ENCODE measurements at places on chromosomes 4 and X.
A peak's percentile ranks its signal among the peaks of the same experiment; 100 is the strongest.

DNA sequence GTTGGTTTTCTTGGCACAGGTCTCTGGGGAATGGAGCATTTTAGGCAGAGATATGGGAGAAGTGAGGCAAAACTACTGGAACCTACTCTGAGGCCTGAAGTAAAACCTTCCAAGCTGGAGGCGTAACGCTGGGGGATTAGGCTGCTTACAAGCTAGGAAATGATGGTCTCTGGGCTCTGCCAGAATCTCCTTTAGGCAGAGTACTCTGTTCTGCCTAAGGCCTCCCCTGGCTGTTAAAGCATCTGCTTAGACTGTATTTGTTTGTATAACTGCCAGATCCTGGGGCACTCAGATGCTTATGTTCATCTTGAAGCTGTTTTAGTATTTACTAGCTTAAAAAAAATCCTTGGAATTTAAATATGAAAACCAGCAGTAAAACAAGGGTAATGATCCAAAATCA, 822.2 kb downstream of the RPA4 start:
- no peak for DNase-seq

DNA sequence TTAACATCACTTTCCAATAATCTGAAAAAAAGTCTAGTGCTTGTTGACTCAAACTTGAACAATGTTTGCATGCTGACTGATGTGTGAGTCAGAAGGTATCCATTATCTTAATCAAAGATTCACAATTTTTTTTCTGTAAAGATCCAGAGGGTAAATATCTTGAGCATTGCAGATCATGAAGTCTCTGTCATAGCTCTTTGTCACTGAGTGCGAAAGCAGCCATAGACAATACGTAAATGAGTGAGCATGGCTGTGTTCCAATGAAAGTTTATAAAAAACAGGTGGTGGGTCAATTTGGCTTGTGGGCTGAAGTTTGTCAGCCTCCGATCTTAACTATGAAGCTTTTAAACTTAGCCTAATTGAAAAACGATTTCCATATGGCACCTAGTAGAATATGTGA, 37.7 kb downstream of the NHS start:
- DNase-seq = no peak

GRCh38 chrX:54043056-54043455, 1.2 kb downstream of the PHF8 start:
- DNase-seq = no peak

- no peak for DNase-seq
Measured at GRCh38 chr4:118114720-118115119, 80.4 kb downstream of the NDST3 start.

DNA sequence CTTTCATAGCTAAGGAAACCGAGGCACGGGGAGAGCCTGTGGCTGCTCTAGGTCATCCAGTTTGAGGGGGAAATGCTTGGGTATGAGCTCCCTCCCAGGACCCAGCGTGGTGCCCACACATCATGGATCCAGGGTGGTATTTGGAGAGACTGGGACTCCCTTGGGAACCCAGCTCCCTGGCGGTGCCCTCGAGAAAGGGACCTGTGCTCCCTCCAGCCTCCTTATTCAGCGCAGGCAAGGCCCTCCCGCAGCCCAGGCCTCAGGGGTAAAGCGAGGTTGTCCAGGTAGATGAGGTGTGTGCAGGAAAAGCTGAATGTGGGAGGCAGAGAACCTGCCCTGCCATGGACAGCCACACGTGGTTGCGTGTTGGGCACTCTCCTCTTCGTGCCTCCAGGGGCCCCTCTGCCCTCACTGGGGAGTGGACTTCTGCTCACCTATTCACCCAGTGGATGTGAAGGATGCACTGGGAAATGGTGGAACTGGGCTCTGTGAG, 53.8 kb upstream of the GPR78 start:
- DNase-seq = no peak

GRCh38 chrX:13023567-13023966, 20.9 kb downstream of the FAM9C start:
- DNase-seq = no peak

GRCh38 chr4:118957722-118958445, 69.2 kb downstream of the SYNPO2 start:
- DNase-seq = no peak

GRCh38 chrX:83022020-83022419, 486.1 kb upstream of the POU3F4 start:
- no peak for DNase-seq

DNA sequence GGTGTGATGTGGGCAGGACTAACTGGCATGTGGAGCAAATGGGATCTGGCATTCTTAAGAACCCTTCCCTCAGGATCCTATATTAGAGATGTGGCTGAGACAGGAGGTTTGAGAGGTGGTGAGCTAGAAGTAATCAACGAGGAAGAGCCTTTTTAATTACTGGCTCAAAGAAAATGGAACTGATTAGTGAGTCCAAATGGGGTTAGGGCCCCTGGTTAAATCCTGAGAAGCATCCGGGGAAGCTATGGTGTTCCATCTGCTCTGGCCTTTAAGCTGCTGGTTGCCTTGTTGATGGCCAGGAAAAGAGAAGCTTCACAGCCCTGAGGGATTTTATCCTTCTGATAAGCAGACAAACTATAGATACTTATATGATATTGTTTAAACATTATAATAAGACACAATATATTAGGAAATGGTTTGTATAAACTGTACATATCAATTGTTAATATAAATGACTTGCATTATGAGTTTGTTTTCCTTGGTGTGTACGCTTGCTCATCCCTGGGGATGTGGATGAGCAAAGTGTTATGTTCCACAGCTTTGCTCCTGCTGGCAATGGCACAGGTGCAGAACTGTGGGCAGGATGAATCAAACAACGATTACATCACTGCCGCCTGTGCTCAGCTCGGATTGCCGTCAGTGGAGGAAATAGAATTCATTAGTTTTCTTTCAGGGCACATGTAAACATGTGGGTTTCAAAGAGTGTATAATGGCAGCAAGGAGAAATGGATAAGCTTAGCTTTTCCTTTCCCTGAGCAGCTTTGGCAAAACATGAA, 328.6 kb upstream of the ARX start:
- no peak for DNase-seq

DNA sequence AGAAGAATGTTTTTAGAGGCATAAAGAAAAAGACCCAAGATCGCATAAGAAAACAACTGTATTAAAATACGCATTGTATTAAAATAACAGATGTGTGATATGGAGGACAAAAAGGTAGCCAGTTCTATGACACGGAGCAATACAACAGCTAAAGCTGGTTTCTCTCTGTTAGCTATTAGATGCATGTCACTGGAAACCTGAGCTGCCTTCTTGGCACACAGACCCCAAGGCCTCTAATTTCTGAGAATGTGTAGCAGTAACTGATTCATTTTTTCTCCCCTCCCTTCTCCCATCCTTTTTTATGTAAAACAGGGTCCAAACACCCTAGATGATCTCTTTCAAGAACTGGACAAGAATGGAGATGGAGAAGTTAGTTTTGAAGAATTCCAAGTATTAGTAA, 4.1 kb downstream of the S100G start:
- DNase-seq = no peak

DNA sequence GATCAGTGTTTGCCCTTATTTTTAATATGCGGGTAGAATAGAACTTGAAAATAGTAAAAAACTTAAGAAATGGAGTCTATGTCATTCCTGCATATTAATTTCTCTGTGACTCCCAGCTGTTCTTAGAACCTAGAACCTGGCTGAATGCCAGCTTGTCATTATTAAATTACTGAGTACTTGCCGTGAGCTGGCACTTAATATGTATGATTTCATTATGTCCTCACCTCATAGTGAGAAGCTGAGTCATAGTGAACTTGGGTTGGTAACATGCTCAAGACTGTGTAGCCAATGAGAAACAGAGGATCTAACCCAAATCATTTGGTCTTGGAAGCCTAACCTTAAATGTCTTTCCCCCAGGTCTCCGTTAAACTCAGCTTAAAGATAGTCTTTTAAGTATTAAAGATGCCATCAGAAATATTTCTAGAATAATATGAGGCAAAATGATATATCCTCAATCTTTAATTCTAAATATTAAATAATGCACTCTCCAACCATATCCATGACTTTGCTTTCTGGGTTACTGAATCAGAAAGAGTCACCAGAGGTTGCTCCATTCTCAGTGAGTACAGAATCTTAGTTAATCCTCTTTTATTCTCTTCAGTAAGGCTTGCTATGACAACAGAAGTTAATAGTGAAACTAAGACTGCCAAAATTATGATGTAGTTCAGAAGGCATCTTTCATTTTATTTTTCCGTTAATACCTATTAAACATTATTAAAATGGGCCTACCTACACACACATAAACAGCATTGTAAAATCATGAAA, 58.6 kb upstream of the TLL1 start:
- no peak for DNase-seq

DNA sequence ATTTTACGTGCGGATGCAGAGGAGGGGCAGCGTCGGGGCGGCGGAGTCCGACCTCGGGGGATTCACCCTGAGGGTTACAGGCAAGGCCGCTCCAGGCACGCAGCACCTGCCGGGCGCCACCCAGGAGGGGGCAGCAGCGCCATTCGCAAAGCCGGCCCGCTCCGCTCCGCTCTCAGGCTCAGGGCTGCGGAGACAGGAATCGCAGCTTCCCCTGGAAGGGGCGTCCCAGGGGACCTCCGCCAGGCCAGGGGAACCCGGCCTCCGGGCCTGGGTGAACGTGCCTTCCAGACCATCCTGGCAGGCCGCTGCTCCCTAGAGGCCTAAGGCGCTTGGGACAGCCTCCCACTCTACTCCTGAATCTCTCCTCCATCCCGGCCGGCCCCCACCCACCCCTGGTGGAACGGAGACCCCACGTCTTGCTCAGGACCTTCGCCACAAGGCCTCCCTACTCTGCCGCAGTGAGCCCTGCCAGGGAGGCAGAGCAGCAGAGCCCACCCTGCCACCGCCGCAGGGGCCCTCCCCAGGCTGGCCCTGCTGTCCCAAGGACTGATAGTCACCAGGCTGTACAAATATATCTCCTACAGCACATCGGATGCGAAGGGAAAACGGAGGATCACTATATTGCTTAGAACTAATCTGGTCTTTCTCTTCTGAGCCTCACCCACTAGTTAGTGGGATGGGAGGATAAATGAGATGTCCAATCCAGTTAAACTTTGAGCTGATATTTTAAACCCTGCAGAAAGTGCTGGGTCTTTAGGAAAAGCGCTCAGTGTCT, 115.0 kb downstream of the SMIM20 start:
- DNase-seq = peak; percentile 50

- DNase-seq = no peak
Measured at GRCh38 chr4:43242606-43243005, 350.1 kb downstream of the GRXCR1 start.

DNA sequence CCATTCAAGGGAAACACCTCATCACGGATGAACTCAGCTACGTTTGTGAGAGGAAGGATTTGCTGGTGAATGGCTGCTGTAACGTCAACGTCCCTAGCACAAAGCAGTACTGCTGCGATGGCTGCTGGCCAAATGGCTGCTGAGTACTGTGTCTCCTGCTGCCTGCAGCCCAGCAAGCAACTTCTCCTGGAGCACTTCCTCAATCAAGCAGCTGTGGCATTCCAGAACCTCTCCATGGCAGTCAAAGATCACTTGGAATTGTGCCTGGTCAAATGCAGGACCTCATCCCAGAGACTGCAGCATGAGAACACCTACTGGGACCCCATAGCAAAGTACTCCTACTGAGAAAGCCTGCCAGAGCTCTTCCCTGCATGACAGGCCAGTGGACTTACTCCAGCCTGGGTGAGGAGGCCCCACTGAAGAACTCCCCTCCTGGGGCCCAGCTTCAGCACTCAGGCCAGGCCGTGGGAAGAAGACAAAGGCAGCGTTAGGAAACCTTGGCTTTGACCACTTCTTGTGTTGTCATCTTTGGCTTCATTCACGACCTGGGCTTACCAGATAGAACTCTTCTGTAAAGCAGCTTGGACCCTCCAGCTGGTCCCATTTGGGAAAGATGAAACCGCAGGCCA, 244.3 kb downstream of the RBMX2 start:
- DNase-seq = no peak

GRCh38 chrX:101417190-101417589, 9.2 kb downstream of the HNRNPH2 start:
- DNase-seq = no peak

- no peak for DNase-seq
Measured at GRCh38 chr4:25088093-25088952, 57.6 kb upstream of the LGI2 start.

DNA sequence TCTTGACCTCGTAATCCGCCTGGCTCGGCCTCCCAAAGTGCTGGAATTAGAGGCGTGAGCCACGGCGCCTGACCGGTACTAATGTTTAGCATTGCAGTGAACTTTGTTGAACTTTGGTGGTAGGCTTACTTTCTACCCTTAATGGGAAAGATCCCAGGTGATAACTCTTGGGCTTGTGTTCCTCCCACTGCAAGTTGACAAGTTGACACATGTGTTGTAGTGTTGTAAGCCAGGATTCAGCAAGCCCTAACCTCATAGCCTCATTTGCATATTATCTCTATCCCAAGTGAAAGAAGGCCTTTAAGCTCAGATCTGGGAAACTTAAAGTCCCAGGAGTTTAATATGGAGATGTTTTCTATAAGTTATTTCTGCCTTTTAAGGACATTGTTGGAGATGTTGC, 80.0 kb upstream of the CLCN4 start:
- no peak for DNase-seq

GRCh38 chr4:77154761-77155499, 2.1 kb upstream of the CCNG2 start:
- DNase-seq = no peak

DNA sequence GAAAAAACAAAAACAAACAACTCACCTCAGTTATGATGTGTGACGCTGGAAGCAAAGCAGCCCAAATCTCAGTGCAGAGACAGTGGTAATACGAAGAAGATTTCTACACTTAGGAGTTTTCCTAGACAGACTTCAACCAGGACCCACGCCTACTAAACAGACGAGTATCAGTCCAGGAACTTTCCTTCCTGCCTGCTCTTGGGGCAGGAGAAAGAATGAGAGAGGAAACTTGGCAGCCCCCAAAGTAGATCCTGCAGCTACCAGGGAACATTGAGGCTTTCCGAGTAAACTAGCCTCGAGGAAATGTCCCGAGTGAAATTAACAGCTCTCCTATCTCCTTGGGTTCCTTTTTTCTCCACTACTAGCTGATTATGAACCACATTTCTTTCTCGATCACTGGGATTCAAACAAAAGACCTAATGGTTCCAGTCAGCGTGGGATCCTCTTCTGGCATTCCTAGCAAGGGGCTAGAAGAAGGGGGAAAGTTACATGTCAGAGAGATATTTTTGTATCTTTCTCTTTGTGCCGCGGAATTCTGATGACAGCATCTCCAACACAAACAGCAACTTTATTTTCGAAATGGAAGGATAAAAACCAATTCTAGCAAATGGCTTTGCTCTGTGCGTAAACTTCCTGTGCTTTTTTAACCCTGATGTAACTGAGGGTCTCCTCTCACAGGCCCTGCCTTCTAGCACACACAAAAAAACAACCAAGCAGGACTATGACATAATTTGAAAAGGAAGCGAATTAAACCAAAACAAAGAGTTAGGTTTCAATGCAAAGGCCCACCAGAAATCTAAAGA, 53.2 kb downstream of the PPM1K start:
- DNase-seq = no peak

DNA sequence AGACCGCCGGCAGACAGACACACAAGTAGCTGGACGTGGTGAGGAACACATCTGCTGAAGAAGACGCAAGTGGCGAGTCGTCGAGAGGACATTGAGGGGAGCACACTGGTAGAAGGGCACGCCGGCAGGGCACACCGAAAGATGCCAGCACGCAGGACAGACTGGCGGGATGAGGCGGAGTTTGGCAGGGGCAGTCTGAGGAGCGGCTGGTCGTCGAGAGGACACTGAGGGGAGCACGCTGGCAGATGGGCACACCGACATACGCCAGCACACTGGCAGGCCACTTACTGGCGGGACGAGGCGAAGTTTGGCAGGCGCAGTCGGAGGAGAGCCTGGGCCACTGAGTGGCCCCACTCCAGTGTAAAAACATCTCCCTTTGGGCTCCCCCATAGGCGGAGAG, 42.1 kb downstream of the RASGEF1B start:
- DNase-seq = no peak

- DNase-seq = no peak
Measured at GRCh38 chrX:13607331-13607995, 38.1 kb downstream of the EGFL6 start.
